NCI-H69 (cell line): ENCODE measurements at places on chromosomes 16 and 17.

DNA sequence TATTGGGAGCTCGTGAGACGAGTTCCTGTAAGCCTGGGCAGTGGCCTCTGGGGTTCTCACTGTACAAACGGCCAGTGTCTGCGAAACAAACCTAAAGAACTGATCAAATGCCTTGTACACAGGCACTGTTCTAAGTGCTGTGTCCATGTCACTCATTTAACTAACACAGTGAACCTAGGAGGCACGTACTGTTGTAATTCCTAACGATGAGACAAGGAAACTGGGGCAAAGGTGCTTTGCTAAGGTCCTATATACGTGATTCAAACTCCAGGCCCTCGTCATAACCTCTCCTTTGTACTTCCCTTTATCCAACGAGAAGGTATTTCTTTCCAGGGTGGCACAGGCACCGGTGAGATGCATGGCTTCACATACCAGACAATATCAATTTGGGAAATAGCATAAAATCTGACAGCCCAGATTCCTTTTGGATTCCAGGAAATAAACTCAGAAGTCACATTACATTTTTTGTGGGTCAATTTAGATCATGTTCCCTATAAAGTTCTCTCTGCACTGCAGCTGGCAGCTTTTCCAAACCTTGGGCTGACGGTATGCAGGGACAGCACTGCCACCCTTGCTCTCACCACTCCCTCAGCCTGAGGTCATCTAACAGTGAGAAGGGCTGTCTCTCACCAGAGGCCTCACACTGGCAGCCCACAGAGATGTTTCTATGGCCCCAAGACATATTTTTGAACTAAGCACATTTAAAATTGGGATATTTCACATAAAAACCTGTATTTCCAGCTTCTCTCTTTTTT, 18.3 kb downstream of the GLYR1 start:
- DNase-seq, result no peak

- DNase-seq, result no peak
Measured at GRCh38 chr16:67026570-67026969, 2.4 kb upstream of the CBFB start.

DNA sequence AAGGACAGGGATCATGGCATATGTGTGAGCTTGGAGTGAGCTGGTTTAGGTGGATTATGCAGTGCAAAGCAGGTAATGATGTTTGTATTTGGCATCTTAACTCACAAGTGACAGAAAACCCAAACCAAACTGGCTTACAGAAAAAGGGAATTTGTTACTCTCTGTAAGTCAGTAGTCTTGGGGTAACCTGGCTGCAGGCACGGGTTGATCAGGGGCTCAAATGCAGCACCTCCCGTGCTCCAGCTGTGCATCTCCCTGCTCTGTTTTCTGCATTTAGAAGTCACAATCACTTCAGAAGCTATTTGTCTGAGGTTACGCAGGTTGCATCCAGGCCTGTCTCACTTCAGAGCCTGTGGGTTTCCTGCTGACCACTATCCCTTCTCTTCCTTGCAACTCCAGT, 354.3 kb downstream of the CPPED1 start:
- no peak for DNase-seq

DNA sequence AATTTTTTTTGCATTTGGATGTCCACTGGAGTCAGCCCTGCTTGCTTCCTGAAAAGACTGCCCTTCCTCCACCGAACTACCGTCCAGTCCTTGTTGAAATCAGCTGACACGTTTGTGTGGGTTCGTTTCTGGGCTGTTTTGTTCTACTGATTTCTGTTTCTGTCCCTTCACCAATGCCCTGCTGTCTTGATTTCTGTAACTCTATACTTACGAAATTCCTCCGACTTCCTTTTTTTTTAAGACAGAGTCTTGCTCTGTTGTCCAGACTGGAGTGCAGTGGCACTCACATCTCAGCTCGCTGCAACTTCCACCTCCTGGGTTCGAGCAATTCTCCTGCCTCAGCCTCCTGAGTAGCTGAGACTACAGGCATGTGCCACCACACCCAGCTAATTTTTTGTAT, 8.4 kb upstream of the GAA start:
- no peak for DNase-seq

DNA sequence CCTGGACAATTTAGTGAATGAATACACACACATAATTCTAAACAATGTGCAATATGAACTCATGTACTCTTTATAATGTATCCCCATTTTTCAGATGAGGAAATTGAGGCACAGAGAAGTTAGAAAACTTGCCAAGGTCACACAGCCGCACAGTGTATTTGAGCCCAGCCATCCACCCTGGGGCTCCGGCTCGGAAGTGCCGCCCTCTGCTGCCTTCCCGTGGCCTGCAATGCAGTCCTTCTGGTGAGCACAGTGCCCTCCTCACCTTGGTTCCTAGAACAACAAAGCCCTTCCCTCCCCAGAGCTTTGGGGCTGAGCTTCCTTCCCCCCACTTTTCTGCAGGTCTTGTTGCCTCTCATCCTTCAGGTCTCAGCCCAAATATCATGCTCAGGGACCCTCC, 63.7 kb downstream of the C16orf78 start:
- DNase-seq, result no peak

GRCh38 chr17:77303620-77304019, 162.9 kb downstream of the SEC14L1 start:
- DNase-seq, result no peak

GRCh38 chr17:49435671-49436029, 21.0 kb upstream of the PHB1 start:
- DNase-seq, result no peak

GRCh38 chr16:12166271-12166670, 189.7 kb downstream of the SNX29 start:
- DNase-seq, result no peak

- no peak for DNase-seq
Measured at GRCh38 chr16:9054460-9054859, 37.0 kb upstream of the HAPSTR1 start.

DNA sequence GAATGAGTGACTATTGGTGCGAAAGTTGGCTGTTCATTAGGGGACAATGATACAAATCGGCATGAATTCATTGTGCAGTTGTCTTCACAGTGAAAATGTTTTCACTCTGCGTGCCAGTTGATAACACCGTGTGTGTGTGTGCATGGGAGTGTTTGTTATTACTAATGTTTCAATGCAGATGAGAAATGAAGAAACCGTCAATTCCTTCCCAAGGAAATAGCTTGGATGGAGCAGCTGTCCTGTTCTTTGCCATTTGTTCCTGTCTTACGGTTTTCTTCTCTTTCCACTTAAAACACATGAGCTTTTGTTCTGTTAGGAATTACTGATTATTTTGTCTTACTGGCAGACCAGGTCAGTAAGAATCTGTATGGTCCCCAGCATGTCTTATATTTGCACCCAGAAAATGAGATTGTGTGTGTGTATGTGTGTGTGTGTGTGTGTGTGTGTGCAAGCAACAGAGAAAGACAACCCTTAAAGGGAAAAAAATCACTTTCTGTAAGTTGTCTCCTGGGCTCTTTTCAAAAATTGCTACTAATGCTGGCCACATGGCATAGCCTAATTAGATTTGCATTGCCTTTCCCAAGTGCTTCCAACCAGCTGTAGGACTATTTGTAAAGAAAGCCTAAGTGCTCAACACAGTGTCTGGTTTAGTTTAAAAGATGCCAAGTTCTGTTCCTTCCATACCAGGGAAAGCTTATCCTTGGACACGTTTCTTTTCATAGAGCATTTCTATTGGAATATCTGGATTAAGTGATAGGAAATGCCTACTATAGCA, 23.8 kb downstream of the SHISA9 start:
- DNase-seq, result no peak

GRCh38 chr17:42050393-42051012, at the start of gene C17orf113:
TSS of gene C17orf113 (minus strand) at chr17:42050601. CDS start at chr17:42043376, 7,225 bp downstream.
- peak; percentile 83 for DNase-seq

DNA sequence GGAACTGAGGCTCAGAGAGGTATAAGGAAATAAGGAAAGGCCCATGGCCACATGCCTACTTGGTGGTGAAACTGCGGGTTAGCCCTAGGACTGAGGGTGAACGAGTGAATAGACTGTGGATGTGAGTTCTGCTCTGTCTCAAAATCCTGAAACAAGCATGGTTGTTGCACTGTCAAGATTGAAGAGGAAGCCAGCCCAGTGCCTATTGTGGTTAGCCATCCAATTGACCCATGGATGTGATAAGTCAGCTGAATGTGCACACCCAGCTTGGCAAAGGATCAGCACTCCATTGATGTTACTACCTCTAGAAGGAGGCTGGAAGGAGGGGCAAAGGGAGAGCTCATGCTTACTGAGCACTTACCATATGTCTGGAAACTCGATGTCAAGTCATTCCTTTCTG, 4.5 kb downstream of the TMEM114 start:
- peak; percentile 51 for DNase-seq

GRCh38 chr16:73171901-73172240, 123.9 kb upstream of the ZFHX3 start:
- DNase-seq, result peak; percentile 51

DNA sequence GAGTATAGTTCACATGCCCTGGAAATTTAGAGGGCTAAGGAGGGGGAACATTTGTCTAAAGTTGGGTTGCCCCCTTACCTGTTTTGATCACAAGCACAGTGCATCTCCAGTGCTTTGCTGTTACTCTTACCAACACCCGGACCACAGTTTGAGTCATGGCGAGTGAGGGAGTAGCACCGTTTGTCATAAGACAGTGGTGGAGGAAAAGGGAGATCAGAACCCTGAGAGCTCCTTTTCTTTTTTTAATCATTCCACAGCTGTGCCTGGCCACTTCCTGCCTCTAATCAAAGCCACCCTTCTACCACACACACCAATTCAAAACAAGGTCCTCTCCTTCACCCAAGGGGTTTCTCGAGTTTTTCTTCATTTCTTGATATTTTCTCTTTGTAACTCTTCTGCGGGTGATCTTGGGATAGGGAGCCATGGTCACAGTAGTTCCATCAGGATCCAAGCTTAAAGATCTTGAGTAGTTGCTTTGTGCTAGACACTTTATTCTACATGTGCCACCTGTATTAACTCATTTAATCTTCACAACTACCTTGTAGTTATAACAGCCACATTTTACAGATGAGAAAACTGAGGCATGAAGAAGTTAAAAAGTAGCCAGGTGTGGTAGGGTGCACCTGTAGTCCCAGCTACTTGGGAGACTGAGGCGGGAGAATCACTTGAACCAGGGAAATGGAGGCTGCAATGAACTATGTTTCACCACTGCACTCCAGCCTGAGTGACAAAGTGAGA, 5.0 kb upstream of the MYL4 start:
- DNase-seq, result no peak

DNA sequence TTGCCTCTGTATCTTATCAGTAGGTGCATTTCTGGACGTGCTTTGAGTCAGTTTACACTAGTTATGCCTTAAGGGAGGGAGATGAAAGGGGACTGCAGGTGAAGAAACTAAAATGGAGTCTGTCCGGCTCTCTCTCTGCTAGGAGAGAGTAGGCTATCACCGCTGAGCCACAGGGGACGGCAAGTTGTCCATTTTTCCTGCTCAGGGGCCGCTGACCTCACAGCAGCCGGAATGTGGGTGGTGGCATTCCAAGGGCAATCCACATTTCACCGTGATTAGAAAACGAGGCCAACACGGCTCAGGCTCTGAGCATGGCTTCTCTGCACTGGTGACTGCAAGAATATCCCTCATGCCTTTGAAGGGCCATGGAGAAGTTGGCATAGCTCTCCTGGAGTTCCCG, 19.0 kb upstream of the KLHDC4 start:
- DNase-seq, result no peak

DNA sequence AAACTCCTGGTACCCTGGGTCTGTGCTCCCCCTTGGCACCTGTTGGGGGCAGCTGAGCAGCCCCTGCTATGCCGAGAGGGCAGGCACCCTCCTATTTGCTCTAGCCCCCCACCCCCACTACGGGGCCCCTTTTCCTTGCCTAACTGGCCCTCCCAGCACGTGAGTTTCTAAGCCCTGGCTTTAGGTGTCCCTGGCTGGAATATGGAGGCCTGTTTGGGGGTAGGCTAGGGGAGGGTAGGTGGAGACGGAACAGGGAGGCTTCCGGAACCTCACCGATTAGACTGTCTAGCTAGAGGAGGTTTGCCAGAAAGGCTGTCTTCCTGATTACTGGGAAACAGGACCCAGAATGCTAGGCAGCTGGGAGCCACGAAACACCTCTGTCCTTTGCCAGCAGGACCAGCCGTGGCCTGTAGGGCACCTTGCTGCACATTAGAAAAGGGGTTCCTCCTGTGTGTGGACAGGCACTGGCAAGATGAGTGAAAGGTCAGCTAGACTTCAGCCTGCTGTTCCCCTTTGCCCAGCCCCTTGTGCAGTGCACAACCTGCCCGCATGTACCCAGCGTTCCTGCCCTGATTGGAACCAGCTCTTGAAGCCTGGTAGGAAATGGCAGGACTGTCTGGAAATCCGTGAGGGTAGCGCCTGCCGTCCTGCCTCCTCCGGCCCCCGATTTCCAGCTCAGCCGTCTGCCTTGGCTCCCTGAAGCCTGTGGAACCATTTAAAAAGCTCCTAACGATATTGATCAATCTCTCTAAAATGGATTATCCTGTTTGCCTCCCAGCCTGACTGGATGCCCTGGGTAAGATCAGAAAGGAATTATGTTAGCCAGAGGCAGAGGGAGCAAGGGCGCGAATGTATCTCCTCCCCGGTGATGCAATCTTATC, 83.4 kb upstream of the GSE1 start:
- DNase-seq, result no peak

DNA sequence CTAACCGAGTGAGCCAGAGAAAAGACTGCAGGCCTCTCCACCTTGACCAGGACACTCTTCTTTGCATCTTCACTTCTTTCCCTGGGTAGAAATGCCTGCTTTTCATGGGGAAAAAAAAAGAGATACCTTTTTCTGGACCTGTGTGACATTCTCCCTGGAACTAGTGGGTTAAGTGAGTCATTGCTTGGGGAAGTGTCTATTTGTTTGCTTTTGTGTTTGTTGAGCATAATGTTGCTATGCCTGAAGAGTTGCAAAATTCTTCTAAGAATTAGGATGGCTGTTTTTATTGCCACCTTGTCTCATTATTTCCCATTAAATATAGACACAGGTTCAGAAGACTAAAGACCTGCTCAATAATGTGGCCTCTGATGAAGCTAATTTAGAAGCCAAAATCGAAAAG, 18.8 kb downstream of the CLUAP1 start:
- DNase-seq, result no peak

DNA sequence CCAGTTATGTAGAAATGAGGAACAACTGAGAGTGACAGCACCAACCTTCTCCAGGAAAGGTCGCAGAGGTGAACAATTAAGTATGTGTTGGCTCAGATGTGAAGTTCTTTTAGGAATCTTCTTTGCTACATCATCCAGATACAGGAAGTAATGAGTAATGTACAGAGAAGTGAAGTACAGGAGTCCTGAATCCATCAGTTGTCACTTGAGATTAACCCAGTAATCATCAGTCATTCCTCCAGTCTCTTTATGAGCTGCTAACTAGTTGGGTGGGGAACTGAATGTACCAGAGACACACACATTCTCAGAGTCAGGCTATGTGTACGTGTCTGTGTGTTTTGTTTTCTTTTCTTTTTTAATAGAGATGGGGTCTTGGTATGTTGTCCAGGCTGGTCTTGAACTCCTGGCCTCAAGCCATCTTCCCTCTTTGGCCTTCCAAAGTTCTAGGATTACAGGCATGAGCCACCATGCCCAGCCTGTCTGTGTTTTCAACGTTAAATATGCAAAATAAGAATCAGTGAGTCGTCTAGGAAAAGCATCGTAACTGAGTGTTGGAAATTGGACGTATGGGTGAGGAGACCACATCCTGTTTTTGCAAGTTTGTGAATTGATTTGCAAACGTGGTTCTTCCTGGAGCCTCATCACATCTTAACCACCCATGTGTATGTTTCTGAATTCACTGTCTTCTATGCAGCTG, 19.9 kb downstream of the ZNF200 start:
- DNase-seq, result no peak
